ENCODE measurements at places on chromosomes 1 and 21.

DNA sequence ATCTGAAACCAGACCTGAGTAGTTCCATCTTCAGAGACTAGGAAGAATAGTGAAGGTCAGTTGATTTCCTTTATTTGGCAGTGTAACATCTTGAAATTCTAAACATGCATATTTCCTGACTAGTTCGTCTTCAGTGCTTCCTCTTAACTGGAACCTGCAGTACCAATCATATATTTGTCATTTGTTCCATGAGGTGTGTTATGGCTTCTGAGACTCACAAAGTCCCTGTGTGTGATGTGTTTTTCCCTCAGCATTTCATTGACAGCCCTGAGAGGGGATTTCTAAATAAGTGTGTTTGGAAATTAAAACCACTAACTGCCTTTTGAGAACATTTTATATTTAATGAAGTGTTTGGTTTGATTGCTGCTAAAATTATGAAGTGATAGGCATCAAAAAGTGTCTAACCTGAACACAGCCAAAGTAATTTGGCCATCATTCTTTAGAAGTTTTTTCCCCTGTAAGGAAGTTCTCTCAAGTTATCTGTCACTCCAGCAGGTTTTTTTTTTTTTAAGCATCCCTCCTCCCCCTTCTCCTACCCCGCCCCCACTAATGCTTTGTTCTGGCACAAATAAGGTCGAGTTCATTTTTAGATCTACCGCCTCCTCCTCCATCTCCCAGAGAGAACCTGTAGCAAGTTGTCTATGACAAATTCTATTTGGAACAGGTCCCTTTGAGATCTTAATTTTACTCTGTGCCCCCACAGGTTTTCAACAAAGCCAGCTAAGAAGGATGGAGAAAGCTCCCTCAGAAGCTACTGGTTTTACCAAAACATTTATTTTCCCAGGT is 61.4 kb downstream of the TMEM200B start:
- no peak for DNase-seq

DNA sequence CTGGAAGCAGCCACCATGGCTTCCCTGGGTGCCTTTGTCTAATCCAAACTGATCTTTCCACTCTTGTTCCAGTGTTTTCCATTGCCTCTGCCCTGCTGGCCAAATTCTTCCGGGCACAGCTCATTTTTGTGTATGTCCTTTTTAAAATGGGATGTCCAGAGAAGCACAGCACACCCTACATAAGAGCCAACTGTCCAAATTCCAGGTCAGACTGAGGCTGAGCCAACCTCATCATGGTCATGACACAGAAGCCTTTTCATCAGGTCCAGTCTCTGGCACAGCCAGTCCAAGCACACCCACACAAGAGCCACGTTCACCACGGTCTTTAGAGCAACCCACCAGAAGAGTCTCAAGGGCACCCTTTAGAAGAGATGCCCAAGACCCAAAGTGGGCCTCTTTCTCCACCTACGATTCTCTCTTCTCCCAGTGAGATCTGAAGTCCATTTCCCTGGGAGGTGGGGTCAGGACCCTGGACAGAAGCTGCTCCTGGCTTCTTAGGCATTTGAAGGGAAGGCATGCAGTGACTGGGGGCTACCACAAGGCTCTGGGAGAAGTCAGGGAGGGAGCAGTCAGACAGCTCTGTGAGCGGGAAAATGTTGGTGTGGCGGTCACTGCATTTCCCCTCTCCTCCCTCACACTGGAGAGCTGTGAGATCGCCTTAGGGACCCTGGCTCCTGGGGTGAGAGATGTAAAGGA is 53.2 kb downstream of the SYT2 start:
- DNase-seq = no peak

DNA sequence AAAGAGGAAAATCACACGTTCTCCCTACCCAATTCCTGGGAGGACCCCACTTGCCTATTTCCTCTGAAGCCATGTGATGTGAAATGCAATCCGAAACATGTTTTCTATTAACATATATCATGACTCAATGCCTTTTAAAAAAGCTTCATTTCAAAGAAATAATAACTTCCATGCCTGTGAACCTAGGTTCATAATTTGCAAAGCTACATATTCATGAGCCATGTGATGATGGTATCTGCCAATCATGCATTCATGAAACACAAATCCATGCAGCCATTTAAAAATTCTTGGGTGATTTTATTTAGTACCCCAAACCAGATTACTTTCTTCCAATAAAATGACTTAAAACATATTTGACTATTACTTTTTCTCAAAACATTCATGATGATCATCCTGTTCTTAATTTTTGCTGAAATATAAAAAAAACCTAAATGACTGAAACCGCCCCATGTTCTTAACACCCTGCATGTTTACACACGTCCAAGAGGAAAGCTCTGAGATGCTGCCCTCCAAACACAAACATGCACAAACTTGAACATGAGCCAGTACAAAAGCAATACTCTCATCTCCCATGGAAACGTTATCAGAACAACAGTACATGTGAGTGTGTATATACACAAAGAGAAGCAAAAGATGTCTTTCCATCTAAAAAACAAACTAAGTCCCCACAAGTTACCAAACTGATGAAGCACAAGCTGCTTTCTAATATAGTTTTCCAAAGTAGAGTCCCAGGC is 140.1 kb downstream of the TGFBR3 start:
- no peak for DNase-seq

GRCh38 chr21:45041351-45041805 is 33.0 kb upstream of the ADARB1 start:
- DNase-seq = peak; percentile 81

- DNase-seq = no peak
These were observed 264 bp downstream of the FCRL3 start for GRCh38 chr1:157700305-157700704.

- peak; percentile 46 for DNase-seq
These were observed 3.4 kb upstream of the POFUT2 start for GRCh38 chr21:45290948-45291612.

DNA sequence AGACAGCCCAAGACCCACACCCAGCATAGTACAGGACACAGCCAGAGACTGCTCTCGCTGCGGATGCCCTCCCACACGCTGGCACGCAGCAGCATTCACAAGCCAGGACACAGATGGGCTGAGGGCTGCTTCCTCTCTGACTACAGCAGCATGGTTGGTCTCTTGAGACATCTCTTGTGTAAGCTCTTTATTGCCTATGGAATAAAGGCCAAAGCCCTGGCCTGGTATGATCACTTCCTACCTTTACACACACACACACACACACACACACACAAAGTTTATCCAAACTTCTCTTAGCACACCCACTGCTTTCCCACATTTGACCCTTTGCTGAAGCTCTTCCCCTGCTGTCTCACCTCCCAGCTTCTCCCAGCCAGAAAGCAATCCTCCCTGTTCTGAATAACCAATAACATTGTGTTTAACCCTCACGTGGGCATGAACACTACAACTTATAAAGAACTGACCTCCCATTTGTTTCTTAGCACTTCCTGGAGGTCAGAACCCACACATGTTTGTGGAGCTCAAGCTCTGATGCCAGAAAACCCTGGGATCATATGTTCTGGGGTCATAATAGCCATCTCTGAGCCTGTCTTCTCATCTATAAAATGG is 1.2 kb upstream of the LUZP1 start:
- DNase-seq = peak; percentile 70

All from ureter (tissue), 1 donor.